SHP77 (cell line): ENCODE measurements at places on chromosomes 2 and 18.

DNA sequence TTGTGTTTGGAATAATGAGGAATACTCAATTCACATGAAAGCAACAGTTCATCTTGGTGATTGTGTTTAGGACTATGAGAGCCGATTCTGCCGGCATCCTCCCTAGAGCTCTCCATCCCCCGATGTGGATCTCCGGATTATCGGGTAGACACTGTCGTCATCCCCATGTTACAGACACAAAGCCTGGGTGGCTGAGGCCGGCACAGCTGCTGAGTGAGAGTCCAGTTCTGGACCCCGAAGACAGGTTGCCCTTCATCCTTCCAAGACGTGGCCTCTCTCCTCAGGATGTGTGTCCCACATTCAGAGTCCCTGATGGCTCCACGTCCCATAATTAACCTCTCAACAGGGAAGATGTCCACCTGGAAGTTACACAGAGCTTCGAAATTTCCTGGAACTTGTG is 129.3 kb downstream of the HDAC4 start:
- DNase-seq, result no peak

DNA sequence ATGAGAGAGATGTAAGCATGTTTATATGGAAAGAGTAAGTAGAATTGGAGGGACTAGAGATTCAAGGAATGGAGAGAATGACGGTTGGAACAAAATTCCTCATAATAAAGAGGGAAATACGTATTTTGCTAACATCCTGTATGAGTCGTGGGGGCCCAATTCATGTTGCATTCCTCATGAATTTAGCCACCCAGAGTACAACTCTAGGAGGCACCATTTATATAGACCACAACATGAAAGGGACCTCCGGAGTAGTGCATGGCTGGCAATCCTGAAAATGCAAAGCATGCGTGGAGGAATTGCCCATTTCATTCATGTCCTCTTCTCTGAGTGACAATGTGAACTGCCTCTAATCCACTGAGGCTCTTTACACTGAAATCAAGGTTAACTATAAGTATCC is 168.2 kb downstream of the ZEB2 start:
- no peak for DNase-seq

DNA sequence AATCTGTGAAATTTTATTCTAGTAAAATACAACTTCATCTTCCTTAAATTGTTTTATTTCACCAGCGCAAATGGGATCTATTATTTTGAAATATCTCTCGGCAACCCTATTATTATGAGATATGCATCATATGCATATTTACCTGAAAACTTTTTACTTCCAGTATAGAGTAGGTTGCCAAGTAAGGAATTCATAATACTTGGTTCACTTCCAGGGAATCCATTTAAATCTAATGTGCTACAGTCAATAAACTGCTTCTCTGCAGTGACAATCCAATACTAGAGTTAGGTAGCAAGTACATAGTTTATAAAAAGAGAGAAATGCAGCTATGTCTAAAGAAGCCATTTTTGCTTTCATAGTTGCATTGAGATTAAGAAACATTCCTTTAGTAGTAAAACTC is 88.8 kb upstream of the FAM117B start:
- no peak for DNase-seq

- no peak for DNase-seq
These were observed 16.8 kb downstream of the CXCR1 start for GRCh38 chr2:218149848-218150440.

DNA sequence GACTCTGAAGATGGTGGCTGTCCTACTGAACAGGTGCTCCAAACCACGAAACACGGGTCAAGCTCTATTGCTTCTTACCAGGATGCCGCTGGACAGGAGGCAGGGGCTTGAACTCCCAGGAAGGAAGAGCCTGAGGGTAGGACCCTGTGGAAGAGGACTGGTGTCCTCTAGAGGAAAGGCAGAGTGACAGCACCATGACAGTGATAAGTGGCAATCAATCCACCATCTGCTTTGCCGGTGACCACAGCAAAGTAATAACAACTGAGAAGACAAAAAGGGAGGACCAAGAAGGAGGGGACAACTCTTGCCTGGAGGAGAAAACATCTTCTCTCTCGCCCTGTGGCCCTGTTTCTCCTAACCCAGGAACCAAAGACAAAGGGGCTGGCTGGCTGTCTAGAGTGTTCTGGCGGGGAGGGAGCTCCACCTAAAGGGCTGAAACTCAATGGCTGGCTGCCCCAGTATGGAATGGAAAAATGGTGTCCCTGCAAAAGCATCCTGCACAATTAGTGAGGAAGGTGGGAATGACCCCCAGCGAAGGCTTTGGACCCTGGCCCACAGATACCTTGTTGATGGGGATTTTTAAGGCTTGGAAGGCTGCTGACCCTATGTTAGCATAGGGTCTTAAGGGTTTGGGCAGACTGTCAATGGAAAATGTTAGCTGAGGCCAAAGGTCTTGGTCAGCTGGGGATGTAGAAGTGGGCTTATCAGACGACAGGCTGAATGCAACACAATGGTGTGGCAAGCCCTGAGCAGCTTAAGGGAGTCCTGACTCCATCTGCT is 35.4 kb downstream of the PROC start:
- DNase-seq, result peak; percentile 66

GRCh38 chr2:222655787-222656525 is at the start of gene FARSB:
FARSB (minus strand) TSS chr2:222656092; CDS start chr2:222656073, 19 bp downstream.
- peak; percentile 93 for DNase-seq

GRCh38 chr2:107988108-107988507 is 1.8 kb downstream of the SLC5A7 start:
- DNase-seq, result no peak

DNA sequence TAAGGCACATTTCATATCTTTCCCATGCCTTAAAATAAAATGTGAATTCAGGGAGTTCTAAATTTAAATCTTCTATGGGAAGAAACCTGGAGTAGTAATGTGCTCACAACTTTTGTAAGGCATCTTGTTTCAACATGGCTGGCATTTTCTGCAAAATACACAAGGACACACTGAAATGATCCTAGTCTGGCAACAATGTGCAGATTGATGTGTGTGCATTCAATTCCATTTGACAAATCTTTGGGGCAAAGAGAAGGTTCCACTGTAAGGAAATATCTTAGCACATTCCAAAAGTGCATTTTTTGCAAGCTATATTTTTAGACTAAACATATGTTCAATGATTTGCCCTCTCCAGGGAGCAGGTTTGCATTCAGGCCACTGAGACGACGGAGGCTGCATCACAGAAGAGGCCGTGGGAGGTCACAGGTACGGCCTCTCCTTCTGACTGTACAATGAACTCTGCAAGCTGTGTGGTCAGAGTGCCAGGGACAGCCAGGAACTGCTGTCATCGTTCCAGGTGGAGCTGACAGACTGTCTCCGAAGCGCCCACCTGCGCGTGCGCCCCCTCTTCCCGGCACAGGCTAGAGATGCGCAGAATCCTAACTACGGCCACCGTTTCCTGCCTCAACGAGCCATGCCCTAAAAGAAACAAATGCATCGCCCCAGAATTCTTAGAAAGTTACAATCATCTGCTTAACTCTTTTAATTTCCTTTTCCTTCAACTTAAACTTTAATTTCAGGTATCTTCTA is 149.2 kb upstream of the POU3F3 start:
- no peak for DNase-seq

DNA sequence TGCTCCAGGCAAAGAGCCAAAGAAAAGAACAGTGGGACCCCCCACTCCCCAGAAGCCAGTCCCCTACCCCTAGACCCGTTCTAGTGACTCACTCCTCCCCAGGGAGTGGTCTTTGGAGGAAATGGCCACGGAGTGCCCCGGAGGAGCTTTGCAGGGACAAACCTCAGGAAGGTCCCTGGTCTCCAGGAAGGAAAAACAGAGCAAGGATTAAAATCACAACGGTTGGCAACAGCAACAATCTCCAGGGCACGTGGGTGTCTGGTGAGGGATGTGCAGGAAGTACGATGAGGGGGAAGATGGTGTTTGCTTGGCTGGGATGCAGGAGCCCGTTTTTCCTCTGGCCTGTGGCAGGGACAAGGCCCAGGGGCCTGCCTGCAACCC is 135.0 kb downstream of the SMAD2 start:
- DNase-seq, result no peak

DNA sequence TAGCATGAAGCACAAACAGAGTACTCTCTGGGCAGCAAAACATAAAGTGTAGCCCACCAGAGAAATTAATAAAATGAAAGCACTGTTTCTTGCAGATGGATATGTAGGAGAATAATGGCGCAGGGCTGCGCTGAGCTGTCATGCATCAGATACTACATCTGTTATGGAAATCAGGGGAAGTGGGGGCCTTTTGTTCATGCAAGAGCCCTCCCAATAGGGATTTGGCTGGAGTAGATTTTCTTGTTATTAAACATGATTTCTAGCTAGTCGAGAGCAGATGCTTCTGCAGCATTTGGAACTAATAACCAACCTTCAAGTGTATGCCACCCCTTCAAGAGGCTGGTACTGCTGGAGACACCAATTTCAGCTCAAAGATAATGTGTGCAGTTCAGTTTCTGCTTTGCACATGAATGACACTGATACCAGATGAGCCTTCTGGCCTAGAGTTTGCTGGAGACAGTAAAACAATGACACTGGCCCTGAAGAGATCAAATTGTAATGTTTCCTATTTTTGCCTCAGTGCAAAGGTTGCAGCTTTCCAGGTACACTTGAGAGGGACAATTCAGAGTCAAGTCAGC is 58.0 kb downstream of the RND3 start:
- DNase-seq, result no peak

DNA sequence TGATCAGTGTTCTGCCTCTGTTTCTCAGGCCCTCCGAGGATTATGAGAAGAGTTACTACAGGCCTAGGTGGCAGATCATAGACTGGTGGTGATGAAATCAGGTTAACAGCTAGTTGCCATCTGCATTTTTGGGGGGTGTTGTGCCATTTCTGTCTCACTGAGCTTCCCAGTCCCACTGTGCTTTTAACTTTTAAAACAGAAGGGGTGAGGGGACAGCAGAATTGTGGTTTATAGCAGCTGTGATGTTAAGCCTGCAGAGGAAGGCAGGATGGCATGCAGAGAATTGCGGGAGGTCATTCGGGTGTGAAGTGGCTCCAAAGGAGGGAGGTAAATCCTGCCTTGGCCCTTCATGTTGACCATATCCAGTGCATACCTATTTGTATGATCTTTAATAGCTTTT is 5.0 kb downstream of the CAB39 start:
- DNase-seq, result no peak

DNA sequence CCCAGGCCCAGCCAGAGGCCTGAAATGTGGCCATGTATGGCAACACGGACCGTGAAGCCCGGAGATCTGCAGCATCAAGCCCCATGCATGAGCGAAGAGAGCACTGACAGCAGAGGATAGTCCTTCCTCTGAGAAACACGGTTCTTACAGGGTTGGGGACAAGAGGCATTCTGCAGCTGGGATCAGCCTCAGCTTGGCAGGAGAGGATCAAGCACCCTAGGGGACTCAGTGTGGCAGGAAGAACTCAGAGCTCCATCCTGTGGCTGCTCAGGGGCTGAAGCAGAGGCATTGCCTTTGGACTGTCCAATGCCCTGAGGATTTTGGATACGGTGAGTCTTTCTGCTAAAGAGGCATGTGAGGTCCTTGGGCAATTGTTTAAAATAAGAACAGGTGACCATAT is 368.7 kb downstream of the ZNF516 start:
- DNase-seq, result peak; percentile 6

- no peak for DNase-seq
These were observed 65.1 kb downstream of the COA5 start for GRCh38 chr2:98543214-98543613.

GRCh38 chr2:118577202-118577601 is 270.2 kb downstream of the EN1 start:
- DNase-seq, result no peak
